ENCODE measurements at places on chromosomes 4 and X. TPM values are rescaled to one million over a fixed set of nuclear protein-coding genes. Genes with fewer than 3 reads are reported as not detected.
A peak's percentile ranks its signal among the peaks of the same experiment; 100 is the strongest.

DNA sequence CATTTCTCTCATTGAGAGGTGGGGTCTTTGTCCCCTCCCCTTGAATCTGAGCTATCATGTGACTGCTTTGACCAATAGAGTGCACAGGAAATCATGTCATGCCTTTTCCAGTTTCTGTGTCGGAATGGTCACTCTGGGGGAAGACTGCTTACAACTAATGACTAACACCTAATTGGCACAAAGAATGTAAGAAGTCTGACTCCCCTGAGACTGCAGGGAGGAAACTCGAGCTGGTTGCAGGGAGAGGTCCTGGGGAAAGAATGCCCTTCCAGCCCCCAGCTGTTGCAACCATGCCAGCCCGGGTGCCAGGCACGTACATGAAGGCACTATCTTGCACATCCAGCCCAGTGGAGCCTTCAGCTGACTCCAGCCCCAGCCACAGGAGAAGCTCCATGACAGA lies 254.2 kb downstream of the DHX15 start:
- no peak for DNase-seq

- DNase-seq: no peak
Measured at GRCh38 chr4:186942758-186943377, 219.2 kb upstream of the FAT1 start.

- DNase-seq: peak; percentile 11
Measured at GRCh38 chrX:1462596-1463251, 10.0 kb upstream of the ASMTL start.

DNA sequence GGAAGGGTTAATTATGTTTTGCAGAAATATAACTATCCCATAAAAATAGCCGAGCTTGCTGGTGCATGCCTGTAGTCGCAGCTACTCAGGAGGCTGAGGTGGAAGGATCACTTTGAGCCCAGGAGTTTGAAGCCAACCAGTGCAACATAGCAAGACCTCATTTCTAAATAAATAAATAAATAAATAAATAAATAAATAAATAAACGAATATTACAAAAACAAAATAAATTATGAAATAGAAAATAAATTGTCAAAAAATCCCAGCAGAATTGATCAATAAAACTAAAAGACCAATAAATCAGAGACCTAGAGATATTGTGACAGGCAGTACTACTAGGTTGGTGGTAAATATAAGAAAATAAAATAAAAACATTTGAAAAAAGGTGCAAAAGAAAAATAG lies 6.7 kb upstream of the ARL13A start:
- no peak for DNase-seq

DNA sequence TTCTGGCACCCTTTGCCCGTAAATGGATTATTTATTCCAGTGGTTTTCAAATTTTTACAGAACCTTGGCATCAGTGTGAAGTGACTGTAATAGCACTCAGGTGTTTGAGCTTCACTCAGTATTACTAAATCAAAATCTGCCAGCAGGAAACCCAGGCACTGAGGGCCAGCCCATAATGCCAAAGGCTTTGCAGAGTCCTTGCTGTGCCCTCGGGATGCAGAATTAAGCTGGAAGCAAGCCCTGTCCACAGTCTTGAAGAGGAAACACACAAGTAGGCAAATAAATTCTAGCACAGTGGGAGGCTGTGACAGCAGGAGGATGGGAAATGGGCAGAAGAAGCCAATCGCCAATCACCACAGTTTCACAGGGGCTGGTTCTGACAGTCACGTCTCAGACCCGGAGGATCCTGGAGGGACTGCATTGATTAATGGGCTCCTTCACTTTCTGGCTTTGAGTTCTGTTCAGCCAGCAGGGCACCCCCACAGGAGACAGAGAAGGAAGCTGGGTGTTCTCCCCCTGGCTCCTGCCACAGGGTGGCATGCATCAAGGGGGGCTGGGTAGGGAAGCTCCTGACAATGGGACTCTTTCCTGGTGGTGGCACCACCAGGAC lies 138.8 kb downstream of the MTNR1A start:
- no peak for DNase-seq

- DNase-seq: no peak
Measured at GRCh38 chrX:150482537-150483206, 85.7 kb upstream of the MTM1 start.

SPANXD gene
- total RNA-seq: not detected

TRIM60 gene
- not detected for total RNA-seq
